NCI-H1436 treated with DMSO at 0.1 percent for 48 hours (cell line): ENCODE measurements at places on chromosomes 12 and 14.

GRCh38 chr14:86787717-86788116, 1205.3 kb downstream of the GALC start:
- DNase-seq, result no peak

- no peak for DNase-seq
These were observed 456.9 kb upstream of the TMEM132C start for GRCh38 chr12:127810041-127810440.

GRCh38 chr14:68462683-68463082, 330.2 kb downstream of the ZFP36L1 start:
- no peak for DNase-seq

DNA sequence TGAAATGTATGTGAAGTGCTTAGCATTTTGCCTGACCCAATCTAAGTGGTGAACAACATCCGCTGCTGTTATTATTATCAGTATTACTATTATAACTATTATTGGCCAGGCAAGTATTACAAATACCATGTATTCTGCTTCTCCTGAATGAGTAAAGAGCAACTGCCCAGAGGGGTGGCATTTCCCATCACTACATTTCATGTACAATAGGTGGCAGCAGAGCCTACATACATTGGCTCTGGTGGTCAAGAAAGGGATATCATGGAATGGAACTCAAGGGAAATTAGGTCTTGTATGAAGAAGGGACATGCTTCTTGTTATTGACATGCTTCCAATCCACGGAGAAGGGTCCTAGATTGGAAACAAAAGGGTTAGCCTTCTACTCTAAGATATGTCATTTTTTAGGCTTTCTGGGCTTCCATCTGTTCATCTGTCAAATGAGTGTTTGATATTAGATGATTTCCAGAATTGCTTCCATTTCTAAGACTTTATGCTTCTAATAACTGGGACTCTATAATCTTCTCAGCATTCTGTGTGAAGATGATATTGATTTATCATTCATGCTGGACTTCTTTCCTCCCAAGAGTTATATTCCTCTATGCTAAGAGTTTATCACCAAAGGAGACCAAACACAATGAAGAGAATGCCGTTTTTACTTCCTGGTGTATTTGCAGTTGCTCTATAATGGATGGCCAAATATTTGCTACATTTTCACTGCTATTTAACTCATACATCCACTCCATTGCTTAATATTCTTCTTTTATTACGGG, 239.1 kb downstream of the SSPN start:
- no peak for DNase-seq
